CD4-positive, alpha-beta T cell treated with Interleukin-6 for 4 hours (primary cell): ENCODE measurements at places on chromosomes 16 and 17.

DNA sequence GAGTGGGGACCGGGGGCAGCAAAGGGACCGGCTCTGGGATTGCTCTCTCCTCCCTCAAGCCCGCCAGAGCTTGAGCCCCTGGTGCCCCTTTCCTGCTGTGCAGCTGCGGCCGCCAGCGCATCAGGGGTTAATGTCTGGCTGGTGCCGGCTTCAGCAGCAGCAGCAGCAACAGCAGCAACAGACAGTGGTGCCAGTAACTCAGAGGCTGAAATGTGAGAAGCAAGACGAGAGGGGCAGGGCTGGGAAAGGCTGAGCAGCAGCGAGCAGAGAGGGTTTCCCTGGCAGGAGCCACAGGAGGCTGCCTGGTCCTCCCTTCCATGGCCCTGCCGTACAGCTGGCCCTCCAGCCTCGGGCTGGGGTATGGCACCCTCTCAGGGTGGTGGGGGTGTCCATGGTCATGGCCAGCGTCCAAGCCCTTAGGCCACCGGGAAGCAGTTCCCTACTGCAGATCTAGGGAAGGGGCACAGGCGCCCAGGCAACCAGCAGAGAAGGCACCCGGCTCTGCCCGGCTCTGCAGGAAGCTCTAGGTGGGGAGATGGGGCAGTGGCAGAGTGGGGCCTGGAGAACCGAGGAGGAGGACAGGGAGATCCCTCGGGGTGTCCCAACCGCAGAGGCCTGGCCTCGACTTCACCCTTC lies 21.1 kb upstream of the TFAP4 start:
- no peak for DNase-seq

- no peak for DNase-seq
These were observed 31.2 kb upstream of the BCAR1 start for GRCh38 chr16:75282466-75283281.

DNA sequence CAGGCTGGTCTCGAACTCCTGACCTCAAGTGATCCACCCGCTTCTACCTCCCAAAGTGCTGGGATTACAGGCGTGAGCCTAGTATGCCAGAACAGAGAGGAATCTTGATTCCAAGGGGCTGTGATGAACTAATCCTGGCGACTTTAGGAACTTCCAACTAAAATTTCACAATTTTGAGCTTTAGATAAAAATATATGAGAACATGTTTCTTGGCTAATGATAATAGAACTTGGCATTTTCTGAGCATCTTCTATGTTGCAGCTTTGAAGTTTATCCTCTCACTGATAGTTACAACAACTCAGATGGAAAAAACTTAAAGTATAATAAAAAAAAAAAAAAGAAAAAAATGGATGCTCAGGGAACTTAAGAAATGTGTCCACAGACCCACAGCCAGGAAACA lies 69.8 kb upstream of the WSCD1 start:
- no peak for DNase-seq

DNA sequence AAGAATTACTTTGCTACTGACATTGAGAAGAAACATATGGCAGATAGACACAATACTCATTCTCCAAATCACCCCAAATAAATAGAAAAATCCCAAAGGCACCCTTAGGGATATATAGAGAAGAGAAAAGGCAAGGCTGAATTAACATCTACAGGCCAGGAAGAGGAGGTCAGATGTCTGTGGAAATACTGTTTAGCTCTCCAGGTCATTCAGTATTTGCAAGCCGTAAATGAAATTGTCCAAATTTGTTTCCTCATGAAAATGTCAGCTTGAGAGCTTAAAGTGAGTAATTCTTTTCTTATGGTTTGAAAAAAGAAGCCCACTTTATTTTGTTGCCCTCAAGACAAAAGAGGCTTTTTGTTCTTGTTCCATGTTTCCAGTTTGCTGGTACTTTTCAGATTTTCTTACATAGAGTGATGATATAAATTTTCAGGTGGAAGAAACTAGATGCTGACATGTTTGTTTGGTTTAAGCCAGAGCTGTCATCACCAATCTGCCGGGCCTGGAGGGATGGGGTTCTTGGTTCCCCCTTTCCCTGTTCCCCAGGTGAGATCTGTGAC lies 189.0 kb downstream of the MAP2K4 start:
- DNase-seq, result no peak

GRCh38 chr17:79258843-79259242 lies 184.2 kb downstream of the ENGASE start:
- DNase-seq, result no peak

DNA sequence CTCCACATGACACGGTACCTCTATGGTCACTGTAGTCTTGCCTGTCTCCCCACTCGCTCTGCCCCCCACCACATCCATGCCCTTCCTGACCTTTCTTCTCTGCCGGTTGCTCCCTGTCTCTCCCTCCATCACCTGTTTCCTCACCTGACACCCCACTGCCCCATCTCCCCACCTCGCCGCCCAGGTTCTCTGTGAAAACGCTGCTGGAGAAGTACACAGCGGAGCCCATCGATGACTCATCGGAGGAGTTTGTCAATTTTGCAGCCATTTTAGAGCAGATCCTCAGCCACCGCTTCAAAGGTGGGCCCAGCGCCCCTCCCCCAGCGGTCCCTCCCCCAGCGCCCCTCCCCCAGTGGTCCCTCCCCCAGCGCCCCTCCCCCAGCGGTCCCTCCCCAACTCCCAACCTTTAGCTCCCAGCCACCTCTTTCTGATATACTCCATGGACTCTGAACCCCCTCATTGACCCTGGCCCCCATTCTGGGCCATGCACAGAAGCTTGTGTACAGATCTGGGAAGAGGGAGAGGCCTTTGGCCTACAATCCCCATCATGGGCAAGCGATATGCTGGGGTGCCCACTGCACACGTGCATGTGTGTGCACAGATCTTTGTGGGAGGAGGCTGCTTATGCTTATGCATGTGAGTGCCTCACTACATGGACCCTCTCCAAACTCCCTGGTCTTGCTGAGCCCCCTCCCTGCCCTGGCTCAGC lies 4.1 kb downstream of the RUNDC3A start:
- DNase-seq, result no peak
